ENCODE measurements at places on chromosomes 16 and 17.

- DNase-seq: no peak
These were observed 24.7 kb upstream of the KRT20 start for GRCh38 chr17:40909755-40910154.

DNA sequence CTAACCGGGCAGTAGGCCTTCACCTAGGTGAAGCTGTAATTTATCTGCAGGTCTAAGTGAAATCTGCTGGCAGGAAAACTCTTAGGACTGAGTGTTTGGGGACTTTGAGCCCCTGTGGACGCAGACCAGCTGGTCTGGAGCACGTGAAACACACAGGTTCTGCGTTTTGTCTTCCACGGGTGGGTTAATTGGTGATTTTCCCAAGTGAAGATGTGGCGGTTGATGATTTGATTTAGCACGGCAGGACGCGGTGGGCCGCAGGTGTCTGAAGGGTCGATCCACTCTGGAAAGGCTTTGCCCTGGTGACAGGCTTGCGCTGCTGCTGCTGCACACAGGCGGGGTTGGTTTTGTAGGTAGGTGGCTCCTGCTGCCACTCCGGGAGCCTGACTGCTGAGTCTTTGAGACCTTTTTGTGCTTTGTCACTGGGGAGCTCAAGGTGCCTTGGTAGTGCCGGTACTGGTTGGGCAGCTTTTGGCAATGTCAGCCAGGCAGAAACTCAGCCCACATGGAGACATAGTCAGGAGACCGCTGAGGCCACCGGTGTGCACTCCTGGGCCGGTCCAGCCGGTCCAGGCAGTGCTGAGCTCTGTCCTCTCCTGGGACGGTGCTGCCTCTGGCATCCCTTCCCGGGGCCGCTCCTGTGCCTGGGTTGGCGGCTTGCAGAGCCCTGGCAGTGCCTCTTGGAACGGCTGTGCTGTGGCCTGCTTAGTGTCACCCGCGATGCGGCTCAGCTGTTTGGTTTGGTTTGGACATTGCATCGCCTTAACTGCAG is 2.3 kb downstream of the BAIAP2 start:
- DNase-seq: no peak

DNA sequence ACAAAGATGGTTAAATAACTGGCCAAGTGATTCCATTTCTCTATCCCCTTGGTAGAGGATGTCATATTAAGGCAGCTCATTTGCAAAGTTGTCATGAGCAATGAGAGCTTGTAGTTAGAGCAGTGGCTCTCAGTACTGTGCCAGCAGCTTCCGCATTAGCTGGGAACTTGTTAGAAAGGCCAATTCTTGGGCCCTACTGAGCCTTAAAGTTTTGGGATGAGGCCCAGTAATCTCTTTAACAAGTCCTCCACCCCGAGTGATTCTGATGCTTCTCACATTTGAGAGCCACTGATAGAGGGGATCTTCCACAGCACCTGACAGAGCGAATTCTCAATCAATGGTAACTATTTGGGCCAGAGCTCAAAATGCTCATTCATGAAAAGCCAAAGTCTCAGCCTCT is 20.2 kb upstream of the CCL1 start:
- DNase-seq: no peak

DNA sequence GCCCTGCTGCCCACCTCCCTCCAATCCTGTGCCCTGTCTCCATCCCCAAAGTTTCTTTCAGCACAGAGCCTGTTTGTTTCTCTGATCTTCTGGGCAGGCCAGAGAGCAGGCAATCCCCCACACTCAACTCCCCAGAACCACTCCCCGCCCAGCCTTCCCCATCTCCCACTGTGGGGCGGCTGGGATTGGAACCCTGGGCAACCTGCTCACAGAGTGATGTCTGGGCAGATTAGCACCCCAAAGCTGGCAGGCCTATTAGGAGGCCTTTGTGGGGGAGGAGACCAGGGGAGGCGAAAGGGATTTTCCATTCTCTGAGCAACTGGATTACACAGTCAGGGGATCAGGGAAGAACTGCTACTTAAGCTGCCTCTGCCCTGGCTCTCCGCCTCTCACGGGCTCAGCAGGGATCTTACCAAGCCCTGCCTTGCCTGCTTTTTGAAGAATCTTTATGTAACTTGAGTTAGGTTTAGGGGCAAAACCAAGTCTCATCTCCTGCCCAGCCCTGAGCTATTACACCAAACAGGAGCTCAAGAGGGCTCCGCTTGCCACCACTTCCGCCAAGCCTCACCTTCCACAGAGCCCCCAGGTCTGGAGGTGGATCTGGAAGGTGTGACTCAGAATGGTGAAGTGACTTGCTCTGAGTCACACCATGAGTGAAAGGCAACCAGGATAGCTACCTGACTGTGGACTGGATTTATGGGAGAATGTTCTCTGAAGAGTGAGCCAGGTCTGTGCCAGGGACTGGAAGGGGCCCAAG is 16.0 kb upstream of the LHX1 start:
- no peak for DNase-seq

GRCh38 chr16:8919089-8919933 is 37.2 kb downstream of the LITAFD start:
- no peak for DNase-seq

GRCh38 chr17:36124879-36125824 is 21.5 kb downstream of the CCL4 start:
- no peak for DNase-seq

DNA sequence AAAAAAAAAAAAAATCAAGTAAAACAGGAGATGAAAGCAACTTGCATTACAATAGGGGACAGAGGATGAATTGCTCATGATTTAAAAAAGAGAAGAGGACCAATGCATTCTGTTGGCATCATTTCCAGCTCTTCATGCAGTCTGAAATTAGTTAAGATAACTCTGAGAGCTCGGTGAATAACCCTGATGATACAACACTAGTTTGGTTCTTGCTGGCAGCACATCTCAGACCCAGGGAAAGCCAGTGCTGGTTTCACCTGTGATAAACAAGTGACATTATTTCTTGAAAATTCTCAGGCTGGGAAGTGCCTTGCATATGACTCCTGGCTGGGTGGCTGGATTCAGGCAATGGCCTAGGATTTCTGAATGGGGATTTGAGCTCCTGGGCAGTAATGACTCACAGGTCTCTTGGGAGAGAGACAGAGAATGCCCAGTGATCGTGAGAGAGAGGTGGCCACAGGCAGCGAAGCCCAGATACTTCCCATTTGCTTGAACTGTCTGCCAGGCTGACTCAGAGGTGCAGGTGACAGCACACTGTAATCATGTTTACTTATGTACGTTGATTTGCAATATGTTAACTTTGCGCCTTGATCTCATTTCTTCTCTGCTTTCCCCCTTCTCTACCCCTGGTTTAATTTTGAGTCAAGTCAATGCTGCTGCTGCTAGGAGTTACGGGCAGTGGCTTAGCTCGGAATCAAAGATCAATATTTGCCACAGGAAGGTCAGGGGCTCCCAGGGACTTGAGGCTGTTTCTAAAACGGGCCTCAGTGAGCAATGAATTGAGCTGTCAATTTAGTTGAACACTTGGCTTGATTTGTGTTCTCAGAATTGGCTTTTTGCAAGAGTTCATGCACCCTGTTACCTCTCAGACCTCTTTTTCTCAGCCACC is 27.1 kb downstream of the ARSG start:
- DNase-seq: peak; percentile 74

GRCh38 chr17:6666077-6666521 is 14.5 kb downstream of the C17orf100 start:
- no peak for DNase-seq

DNA sequence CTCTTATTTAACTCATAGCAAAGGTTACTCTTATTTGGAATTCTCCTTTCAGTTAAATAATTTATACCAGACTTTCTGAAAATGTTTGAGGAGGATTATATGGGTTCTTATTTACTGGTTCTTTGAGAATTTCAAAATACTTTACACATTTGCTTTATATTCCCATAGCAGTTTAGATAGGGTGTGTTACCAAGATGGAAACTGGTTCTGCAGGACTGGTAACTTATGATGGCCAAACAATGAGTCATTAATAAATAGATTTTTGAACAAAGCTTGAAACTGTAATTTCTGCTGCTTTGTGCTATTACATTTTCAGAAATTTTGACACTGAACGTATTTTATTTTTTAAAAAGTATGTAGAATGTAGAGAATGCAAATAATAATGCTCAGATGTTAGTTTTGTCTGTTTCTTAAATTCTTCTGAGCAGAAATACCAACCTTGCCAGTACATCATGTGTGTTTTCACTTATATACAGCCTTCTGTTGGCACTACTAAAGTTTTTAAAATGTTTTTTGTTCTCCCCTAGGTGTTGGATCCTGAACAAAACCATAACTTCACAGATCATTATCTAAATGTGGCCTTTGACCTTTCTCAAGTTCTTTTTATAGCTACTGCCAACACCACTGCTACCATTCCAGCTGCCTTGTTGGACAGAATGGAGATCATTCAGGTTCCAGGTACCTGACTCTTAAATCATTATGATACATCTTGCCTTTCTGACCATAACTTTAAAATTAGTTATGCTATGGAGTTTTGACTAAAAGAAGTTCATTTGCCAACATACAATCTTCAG is 48.3 kb upstream of the ABCC11 start:
- DNase-seq: no peak

GRCh38 chr17:49787884-49788477 is 500 bp upstream of the KAT7 start:
- no peak for DNase-seq

- peak; percentile 86 for DNase-seq
These were observed 66.2 kb downstream of the TNFRSF13B start for GRCh38 chr17:16905593-16906191.

- DNase-seq: no peak
These were observed 231.6 kb upstream of the CPHXL start for GRCh38 chr16:75957870-75958269.

- DNase-seq: no peak
These were observed 9.2 kb downstream of the PAFAH1B1 start for GRCh38 chr17:2602597-2603017.

DNA sequence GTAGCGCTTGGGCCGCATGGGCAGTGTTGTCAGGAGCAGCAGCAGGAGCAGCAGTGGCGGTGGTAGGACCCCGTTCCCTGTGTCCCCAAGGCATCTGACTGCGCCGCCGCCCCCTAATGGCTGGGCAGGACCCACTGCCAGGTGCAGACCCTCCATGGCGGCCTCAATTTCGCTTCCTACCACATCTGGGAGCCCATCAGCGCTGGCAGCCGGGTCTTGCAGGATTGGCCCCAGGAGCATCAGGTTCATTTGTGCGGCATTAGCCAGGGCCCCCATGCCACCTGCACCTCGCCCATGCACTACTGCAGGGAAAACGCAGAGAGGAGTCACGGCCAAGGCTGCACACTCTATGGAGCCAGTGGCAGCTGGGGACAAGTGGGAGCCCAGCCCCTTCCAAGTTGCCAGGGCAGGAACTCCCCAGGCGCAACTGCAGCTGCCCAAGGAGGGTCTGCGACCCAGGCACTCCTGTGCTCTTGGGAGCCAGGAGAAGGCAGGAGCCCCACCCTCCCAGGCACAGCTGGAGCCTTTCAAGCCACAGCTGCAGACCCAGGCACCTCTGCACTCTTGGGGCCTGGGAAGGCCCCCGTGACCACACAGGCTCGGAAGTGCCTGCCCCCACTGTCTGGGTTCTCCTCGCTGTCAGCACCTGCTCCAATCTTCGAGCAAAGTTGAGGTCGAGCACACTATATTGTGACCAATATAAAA is 594.2 kb downstream of the KCNJ18 start:
- no peak for DNase-seq

DNA sequence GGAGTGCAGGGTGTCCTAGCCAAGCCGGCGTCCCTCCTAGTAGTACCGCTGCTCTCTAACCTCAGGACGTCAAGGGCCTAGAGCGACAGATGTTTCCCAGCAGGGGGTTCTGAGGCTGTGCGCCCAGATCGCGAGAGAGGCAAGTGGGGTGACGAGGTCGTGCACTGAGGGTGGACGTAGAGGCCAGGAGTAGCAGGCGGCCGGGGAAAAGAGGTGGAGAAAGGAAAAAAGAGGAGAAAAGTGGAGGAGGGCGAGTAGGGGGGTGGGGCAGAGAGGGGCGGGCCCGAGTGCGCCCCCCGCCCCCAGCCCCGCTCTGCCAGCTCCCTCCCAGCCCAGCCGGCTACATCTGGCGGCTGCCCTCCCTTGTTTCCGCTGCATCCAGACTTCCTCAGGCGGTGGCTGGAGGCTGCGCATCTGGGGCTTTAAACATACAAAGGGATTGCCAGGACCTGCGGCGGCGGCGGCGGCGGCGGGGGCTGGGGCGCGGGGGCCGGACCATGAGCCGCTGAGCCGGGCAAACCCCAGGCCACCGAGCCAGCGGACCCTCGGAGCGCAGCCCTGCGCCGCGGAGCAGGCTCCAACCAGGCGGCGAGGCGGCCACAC is at the start of gene MMP2:
TSS of gene MMP2 (plus strand) at position 372 of the 603 bp plus-strand sequence. CDS start 282 bp downstream, outside the sequence.
- DNase-seq: no peak

- no peak for DNase-seq
These were observed 38.3 kb upstream of the HAPSTR1 start for GRCh38 chr16:9053006-9053601.

DNA sequence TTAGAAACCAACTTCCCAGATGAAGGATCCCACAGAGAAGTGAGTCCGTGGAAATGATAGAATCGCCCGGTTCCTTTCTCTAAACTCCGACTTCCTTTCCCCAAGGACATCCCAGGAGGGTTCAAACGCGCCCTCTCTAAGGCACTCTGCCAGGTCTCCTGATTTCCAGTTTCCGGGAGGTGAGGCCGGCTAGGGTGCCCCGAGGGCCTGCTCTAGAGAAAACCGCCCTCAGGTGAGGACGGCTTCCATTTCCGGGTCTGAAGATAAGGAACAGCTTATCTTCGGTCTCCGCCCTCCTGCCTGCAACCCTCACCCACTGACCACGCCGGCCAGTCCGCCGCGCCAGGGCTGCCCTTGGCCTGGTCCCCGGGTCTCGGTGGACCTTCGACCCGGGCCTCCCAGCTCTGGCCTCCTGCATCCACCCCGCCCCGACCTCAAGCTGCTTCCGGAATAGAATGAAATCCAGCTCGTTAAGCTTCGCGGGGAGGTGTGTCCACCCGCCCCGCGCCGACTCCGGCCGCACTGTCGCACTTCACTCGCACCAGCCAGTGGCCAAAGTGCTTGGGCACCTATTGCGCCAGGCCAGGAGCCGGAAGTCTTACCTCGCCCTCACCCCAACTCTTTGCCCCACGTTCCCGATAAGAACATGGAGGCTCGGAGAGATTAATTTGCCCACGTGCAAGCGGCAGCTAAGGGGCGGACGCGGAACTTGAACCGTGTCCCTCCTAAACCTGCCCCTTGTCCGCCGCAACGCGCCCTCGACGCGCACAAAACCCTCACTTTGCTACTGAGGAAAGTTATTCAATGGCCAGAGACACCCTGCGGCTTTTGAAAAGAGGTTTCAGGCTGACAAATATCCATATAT is 836 bp upstream of the MMP15 start:
- DNase-seq: no peak

DNA sequence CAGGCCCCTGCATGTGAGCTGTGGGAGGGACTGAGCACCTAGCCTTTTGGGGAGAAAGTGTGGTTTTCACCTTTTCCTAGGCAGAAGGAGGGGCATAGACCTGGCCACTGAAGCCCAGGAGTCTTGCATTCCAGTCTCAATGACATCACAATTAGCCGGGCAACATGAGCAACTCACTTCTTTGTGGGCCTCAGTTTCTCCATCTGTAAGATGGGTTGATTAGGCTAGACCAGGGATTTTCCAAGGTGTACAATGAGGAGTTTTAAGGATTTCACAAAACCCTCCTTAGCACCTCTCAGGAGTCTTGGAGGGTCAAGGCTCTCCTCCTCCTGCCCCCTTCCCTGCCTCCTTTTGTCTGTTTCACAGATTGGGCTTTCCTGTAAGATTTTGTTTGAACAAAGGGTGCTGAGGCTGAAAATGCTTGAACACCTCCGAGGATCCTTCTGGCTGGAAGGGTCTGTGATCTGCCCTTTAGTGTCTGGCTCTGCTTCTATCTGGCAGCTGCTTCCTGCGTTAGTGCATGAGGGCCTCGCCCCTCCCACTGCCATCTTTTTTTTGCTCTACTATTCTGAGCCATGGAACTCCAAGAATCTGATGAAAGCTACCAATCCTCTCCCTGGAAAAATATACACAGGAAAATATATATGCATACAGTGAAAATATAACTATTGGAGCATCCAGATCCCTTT is 52.4 kb upstream of the ETV4 start:
- no peak for DNase-seq
